ENCODE measurements at places on chromosomes 1 and 21. TPM values are rescaled to one million over a fixed set of nuclear protein-coding genes. Genes with fewer than 3 reads are reported as not detected.
A peak's percentile ranks its signal among the peaks of the same experiment; 100 is the strongest.

- no peaks in the 10 kb centered on the region for H3K4me1 ChIP-seq
- H3K4me3 ChIP-seq, result no peak overlapping the region
- H3K36me3 ChIP-seq, result no peaks in the 10 kb centered on the region
- no peak for DNase-seq
Measured at GRCh38 chr21:33008333-33009051, 17.2 kb upstream of the OLIG2 start.

DNA sequence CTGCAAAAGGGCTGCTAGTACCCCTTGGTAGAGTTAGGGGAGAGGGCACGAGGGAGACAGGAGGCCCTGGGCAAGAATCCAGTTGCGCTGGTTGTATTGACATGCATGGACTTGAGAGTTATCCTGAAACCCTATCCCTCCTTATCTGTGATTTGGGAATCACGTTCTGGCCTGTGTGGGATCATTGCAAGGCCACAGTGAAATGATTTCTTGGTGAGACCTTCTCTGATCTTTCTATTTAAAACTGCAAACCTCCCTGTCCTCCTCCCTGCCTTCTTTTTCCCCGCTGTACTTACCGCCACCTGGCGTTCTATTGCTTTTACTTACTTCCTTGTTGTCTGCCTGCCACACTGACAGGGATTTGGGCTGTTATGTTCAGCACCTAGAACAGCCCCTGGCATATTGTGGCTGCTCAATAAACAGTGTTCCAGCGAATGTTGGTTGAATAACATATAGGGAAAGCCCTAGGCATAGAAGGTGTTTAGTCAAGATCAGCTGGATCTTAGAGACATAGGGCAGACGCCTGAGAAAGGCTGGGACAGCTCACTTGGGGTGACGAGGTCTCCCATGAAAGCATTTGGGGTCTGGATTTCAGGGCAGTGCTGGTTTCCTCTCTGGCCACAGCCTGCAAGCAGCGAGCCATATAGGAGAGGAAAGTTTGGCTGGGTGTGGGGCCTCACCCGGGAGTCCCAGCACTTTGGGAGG, 25.6 kb downstream of the ALPL start:
- H3K4me1 ChIP-seq, result peaks cover 35% of the 10 kb centered on the region
- H3K27me3 ChIP-seq, result no peaks in the 10 kb centered on the region
- no peak overlapping the region for H3K4me3 ChIP-seq
- peak overlapping the region; percentile 83 for H3K27ac ChIP-seq
- DNase-seq, result peak; percentile 78

Gene IRF6
- 9.8 TPM for polyA plus RNA-seq

GRCh38 chr1:107358619-107359327, 217.9 kb downstream of the NTNG1 start:
- no peaks in the 10 kb centered on the region for H3K4me1 ChIP-seq
- H3K27me3 ChIP-seq, result no peaks in the 10 kb centered on the region
- no peak for DNase-seq
- no peak overlapping the region for H3K27ac ChIP-seq
- no peaks in the 10 kb centered on the region for H3K36me3 ChIP-seq

- DNase-seq, result no peak
- H3K36me3 ChIP-seq, result no peaks in the 10 kb centered on the region
- no peaks in the 10 kb centered on the region for H3K27me3 ChIP-seq
Measured at GRCh38 chr1:89701746-89702241, 68.9 kb downstream of the LRRC8C start.

GRCh38 chr21:38714039-38714817, 91.5 kb upstream of the ETS2 start:
- H3K4me1 ChIP-seq, result no peaks in the 10 kb centered on the region
- no peak overlapping the region for H3K27ac ChIP-seq
- H3K4me3 ChIP-seq, result no peak overlapping the region
- H3K36me3 ChIP-seq, result no peaks in the 10 kb centered on the region
- H3K27me3 ChIP-seq, result no peaks in the 10 kb centered on the region
